NCI-H1930 (cell line): ENCODE measurements at places on chromosomes 16 and 17.

DNA sequence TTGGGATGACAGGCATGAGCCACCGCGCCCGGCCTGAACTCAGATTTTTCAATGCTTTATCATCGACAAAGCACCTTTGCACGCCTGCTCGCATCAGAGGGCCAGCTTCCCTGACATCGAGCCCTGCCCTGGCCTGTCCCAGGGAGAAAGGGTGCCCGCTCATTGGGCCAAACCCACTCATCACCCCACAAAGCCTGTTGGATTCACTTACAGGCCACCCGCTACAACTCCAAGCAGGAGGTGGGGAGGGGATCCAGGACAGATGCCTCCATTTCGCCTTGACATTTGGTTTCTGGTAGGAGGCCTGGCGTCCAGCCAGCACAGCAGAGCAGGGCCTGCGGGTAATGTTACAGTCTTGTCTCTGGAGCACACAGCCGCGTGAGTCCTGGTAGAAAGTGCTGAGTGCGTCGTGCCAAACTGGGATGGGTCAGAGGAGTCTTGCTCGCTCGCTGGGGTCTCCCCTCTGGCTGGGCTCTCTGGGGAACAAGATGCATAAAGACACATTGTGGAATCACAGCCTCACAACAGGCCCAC lies 19.8 kb downstream of the SMTNL2 start:
- no peak for DNase-seq

- peak; percentile 22 for DNase-seq
Observed at GRCh38 chr17:77356109-77356689, 215.4 kb downstream of the SEC14L1 start.

DNA sequence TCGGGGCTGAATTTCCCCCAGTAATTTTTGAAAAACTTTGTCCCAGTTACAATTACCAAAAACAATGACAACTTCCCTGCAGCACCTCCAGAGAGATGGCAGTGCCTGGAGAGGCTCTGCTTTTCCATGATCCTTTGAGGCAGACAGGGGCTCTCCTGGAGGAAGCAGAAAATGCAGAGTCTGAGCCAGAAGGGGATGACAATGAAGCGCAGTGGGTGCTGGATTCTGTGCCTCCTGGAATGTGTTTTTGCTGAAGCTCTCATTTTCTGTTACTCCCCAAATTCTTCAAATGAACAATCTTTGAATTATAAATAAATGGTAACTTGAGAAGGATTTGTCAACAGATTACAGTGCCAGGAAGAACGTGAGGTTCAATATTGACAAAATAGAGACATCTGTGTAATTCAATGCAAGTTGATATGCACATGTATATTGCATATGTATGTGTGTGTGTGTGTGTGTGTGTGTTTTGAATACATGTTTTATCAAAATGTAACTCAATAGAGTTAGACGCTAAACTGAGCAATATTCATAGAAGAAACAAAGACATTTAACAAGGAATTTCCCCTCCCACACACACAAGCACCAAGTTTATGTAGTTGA lies 9.7 kb upstream of the RUSF1 start:
- DNase-seq: no peak

- no peak for DNase-seq
Observed at GRCh38 chr17:67218385-67218950, 26.5 kb downstream of the HELZ start.

DNA sequence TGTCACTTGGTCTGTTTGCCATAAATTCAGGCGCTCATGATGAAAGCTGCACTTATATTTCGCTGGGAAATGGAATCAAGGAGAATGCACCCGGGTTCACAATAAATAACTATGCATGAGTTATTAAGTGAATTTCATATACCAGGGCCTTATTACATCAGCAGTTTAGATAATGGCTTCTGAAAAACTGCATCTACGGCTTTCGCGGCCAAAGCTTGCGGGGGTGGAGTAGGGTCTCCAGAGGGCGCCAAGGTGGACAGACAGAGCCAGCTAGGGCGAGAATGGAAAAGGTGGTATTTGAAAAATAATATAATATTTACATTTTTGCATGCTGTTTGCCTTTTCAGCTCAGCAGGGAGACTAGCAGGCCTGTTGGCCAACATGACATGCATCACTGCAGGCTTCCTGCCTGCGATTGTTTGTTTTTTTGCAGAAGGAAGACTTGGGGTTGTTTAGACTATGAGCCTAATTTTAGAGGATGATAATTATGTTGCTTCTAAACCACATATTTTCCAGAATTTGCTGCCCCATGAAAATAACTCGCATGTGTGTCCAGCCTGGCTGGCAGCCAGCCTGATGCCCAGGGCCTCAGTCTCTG lies 173.8 kb upstream of the IRX3 start:
- DNase-seq: no peak

DNA sequence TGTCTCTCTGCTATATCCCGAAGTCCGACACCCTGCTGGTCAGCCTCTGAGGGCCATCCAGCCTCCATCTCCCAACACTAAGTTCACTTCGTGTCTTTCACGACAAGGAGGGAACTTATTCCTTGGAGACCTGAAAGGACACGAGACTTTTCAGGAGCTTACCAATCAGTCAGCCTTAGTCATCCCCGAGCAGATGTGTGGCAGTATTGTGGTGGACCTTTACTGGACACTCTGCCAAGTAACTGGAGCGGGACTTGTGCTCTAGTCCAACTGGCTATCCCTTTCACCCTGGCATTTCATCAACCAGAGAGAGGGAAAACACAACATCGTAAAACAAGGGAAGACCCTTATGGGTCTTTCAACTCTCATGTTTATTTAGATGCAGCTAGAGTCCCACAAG lies 87.1 kb downstream of the EMP2 start:
- DNase-seq: no peak

- no peak for DNase-seq
Observed at GRCh38 chr16:17134586-17134985, 336.2 kb downstream of the XYLT1 start.

GRCh38 chr17:3988297-3989040 lies 24.2 kb upstream of the ATP2A3 start:
- DNase-seq: no peak

GRCh38 chr16:57609541-57610401 lies 18.7 kb upstream of the ADGRG1 start:
- no peak for DNase-seq

GRCh38 chr17:34532281-34533065 lies 46.9 kb upstream of the TMEM132E start:
- no peak for DNase-seq

GRCh38 chr16:68778551-68779231 lies 41.6 kb downstream of the CDH1 start:
- DNase-seq: peak; percentile 9

GRCh38 chr16:84720177-84720579 lies 20.4 kb downstream of the USP10 start:
- no peak for DNase-seq

GRCh38 chr17:42821176-42821575 lies 2.9 kb downstream of the BECN1 start:
- no peak for DNase-seq

DNA sequence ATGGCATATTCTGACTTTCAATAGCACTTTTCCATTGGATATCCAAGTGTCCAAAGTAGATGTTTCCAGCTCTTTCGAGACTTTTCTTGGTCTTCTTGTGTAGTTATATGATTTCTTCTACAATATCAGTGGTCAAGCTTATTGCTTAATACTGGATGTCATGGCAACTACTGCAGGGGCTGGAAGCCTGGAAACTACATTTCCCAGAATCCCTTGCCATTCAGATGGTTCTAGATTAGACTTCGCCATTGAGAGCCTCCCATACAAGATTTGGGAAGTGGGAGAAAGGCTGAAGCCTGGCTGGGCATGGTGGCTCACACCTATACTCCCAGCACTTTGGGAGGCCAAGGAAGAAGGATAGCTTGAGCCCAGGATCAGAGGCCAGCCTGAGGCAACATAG lies 153.6 kb downstream of the C16orf95 start:
- no peak for DNase-seq

- no peak for DNase-seq
Observed at GRCh38 chr16:54281535-54282201, 4.9 kb downstream of the IRX3 start.

DNA sequence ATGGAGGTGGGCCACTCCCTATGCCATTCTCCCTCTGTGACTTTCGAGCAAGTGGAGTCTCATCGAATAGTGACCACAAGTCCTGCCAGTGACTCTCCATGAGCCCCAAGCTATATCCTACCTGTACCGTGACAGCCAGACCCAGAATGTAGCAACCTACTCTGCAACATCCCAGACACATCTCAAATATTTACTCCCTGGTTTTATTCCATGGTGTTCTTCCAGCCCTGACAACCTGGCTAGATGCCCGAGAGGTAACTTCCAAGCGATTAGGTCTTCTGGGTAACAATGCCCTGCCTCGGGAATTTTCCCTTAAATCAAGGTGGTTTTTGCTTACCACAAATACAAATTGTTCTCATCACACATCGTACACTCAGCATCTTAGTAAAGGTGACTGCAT lies 211.7 kb downstream of the ZFHX3 start:
- DNase-seq: no peak

- peak; percentile 6 for DNase-seq
Observed at GRCh38 chr16:11949527-11949926, 7.7 kb upstream of the NPIPB2 start.

DNA sequence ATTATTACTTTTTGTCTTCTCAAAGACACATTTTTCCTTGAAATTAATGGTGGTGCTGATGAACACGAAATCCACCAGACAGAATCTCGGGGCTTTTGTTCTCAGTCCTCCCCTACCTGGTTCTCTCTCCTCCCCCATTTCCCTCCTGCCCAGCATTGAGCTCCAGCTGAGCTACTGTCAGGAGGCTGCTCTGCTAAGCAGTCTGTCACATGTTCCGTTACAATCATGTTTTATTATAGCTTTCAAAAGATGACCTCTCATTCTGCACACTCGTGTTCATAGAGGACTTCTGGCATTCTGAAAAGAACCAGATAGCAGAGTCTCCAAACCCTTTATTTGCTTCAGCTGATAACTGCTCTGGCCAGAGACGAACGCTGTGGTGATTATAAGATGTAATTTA lies 732.5 kb upstream of the RBFOX1 start:
- no peak for DNase-seq

DNA sequence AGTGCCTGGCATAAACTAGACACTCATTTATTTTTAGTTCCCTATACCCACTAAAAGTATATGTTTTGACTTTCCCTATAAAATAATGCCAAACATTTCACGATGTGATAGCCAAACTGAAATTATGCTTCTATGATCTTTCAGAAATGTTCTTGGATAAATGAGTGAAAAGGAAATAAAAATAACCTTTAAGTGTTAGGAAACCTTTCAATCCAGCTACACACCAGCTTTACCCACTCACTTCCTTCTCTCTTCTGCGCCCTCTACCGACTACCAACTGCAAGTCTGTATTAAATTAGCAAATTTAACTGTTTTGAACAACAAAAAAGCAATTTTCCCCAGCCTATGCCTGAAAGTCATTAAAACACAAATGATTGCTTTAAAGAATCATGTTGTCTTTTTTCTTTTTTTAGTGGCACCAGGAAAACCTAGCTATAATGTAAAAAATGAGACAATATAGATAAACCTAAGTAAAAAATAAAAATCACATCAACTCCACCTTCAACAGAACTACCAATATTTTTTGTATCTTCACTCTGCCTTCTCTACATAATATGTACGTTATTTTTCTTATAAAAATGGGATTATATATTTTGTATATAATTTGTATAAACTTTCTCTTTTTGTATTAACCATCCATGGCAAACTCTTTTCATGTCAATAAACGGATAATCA lies 13.2 kb upstream of the TMEM100 start:
- no peak for DNase-seq

- no peak for DNase-seq
Observed at GRCh38 chr17:77666462-77666861, 292.0 kb upstream of the TNRC6C start.

GRCh38 chr17:65593855-65594845 lies 32.7 kb upstream of the AXIN2 start:
- DNase-seq: no peak

DNA sequence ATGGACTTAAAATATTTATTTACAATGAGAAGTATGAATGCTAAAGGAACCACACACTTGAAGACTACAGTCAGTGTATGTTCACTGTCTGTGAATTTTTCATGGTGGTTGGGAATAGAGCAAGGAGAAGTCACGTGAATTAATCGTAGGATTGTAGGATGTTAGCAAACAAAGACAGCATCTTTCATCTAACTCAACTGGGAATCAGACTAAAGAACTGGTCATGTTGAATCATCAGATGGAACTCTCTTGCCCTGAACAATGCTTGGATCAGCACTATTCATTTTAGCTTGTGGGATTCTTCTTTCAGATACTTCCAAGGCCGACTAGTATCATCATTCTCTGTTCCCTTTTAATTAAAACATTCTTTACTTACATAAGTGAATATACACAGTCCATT lies 18.1 kb downstream of the KCNJ2 start:
- DNase-seq: no peak

- DNase-seq: peak; percentile 78
Observed at GRCh38 chr17:29568331-29569244, at the start of gene TP53I13. Gene TP53I13 (plus strand): TSS chr17:29568701. CDS start chr17:29568759, 58 bp downstream.

DNA sequence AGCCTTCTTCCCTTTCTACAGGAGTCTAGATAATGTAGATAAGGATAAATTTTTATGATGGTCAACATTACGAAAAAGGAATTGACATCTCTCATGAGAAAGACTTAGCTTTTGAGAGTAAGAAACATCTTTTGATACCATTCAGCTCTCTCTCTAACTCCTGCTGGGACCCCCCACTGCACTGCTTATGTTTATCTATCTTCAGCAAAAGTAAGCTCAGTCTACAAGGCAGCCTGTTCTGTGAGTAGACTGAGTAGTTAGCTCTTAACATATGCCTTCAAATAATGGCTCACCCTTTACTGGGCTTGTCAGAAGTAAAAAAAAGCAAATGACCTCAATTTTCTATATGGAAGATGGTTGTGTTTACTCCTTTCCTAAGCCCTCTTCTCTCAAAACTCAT lies 372.2 kb upstream of the CDH11 start:
- DNase-seq: no peak

GRCh38 chr17:51475730-51476129 lies 215.4 kb downstream of the UTP18 start:
- no peak for DNase-seq

GRCh38 chr16:26598061-26598460 lies 468.7 kb upstream of the C16orf82 start:
- no peak for DNase-seq

GRCh38 chr16:10652730-10653590 lies 41.8 kb downstream of the TEKT5 start:
- DNase-seq: no peak
